ENCODE measurements at places on chromosomes 5 and 9.

DNA sequence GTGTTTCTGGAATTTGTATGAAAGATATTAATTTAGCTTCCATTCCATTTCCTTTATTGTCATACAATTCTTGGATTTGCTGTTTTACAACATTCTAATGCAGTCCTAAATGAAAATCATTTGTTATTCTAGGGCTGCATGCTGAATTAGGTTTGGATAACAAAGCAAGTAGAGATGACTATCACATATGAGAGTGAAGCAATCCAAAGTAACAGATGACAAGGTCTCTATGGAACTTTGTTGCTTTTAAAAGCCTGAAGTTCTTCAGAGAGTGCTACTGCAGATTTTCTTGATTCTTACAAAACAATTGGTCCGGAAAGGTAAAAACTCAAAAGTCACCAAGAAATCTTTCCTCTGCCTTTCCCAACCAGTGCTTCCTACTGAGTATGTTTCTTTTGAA lies 56.9 kb upstream of the VCAN start:
- DNase-seq = no peak

DNA sequence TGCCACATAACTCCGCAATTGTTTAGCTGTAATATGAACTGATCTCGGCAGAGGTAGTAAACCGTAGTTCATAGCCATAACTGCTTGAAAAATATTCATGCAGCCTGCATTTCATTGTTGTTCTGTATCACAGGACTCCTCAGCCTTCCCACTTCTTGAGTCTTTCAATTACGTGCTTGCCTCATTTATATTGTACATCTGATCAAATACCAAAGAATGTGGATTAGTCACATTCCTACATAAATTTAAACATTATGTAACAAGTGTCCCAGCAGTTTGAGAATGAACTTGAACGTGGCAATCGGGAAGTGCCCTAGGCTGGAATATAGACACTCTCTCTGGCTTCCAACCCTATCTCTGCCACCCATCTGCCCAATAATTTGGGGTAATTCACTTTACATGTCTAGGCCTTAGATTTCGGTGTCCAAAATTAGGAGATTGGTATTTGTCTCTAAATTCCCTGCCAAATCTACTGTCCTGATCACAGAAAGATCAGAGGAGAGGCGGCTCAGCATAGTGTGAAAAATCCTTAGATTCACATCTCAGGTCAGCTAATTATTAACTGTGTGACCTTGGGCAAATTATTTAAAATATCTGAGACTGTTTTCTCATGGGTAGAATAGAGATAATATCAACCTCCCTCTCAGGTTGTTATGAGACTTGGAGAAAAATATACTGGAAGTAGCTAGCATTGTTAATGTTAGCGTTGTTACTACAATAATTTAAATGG lies 215.1 kb upstream of the RFX3 start:
- DNase-seq = no peak

DNA sequence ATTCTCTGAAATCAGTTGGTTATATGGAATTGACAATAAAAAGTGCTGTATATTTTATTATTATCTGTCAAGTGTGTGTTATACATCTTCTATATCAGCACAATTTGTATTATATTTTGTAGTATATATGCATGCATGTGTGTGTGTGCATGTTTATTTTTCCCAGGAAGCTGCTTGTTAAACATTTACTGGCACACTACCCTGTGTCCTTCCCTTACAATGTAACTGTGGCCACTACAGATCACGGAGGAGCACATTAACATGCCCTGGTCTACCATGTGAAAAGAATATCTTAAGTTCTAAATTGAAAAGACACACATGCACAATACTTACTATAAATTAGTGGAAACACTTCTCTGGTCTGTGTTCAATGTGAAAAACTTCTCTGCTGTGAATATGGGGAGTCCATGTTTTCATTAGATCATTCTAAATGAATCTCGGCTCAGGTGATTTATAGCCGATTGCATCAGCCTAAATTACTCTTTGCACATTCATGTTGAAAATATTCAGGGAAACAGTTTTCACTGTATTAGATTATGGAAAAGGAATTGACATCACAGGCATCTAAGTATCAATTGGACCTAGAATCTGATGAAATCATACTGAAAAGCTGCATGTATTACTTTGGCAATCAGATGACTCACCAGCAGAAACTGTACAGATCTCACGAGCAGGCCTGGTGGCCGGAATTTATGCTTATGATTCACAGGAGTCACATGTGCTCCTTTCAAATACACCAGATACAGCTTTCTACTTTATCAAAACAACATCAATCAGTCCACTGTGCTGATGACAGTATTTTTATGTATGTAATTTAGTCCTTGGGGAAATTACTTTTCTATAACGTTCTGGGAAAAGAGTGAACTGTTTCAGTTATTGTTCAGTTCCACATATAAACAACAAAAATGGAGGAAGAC lies 39.4 kb downstream of the LURAP1L start:
- DNase-seq = no peak

GRCh38 chr5:115962565-115963402 lies 509 bp downstream of the LVRN start:
- no peak for DNase-seq

GRCh38 chr5:91146905-91147600 lies 236.1 kb downstream of the ARRDC3 start:
- no peak for DNase-seq

Data from CD4-positive, alpha-beta T cell treated with Interferon alpha-2 for 1 hour (primary cell).